Esophagus squamous epithelium (tissue), 5 donors: ENCODE measurements at places on chromosomes 12 and 14. TPM values are rescaled to one million over a fixed set of nuclear protein-coding genes. Genes with fewer than 3 reads are reported as not detected.
A peak's percentile ranks its signal among the peaks of the same experiment; 100 is the strongest.

The AQP2 gene
- not detected for total RNA-seq

DNA sequence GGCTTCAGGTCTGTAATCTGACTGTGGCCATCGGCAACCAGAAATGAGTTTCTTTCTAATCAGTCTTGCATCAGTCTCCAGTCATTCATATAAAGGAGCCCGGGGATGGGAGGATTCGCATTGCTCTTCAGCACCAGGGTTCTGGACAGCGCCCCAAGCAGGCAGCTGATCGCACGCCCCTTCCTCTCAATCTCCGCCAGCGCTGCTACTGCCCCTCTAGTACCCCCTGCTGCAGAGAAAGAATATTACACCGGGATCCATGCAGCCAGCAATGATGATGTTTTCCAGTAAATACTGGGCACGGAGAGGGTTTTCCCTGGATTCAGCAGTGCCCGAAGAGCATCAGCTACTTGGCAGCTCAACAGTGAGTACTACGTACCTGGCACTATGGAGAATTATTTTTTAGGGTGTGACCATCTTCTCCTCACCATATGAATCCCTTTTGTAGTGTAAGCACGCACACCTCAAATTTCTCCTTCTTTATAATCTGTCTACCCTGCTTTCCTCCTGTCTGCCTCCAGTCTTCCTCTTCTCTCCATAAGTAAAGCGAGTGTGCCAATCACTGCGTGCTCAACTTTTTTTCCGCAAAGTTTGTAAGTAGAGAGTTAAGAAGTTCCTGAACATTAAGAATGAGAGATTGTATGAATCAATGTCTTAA, at the start of gene TPH2:
Gene TPH2 (plus strand): TSS at position 118 of the 658 bp plus-strand sequence. CDS start 142 bp downstream, at position 260.
- no peak within 1 kb of the TSS for H3K27ac ChIP-seq
- no peaks in the 10 kb centered on the region for H3K36me3 ChIP-seq
- no peaks in the 10 kb centered on the region for H3K4me1 ChIP-seq
- DNase-seq: no peak
- H3K27me3 ChIP-seq: no peaks in the 10 kb centered on the region
- H3K4me3 ChIP-seq: no peak within 1 kb of the TSS

The KRT72 gene
- total RNA-seq: not detected

DNA sequence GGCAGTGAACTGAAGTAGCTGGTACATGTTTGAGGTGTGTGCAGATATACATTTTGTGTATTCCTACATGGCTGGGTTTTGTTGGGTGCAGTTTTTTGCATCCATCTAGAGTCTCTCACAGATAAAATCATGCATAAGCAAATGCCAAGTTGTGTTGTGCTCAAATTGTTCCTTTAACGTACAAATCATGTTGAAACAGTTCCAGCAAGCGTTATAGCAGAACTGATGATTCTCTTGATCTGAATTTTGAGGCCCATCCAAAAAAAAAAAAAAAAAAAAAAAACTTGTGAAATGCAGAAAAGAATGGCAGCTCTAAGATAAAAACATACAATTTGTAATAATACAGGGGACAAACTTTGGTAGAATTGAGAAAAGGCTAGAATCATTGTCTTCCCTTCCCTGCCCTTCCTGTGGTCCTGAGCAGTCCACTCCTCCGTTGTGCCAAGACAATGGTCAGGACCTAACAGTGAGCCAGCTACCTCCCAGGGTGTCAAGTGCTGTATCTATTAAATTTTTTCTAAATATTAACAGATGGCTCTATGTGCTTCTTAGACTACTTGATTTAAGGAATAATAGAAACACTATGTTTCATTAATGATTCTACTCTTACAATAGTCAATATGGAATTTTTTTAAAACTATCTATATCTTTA, 122.1 kb downstream of the PLEKHA5 start:
- no peaks in the 10 kb centered on the region for H3K27me3 ChIP-seq
- H3K36me3 ChIP-seq: no peaks in the 10 kb centered on the region
- no peaks in the 10 kb centered on the region for H3K4me1 ChIP-seq
- H3K27ac ChIP-seq: no peak overlapping the region

DNA sequence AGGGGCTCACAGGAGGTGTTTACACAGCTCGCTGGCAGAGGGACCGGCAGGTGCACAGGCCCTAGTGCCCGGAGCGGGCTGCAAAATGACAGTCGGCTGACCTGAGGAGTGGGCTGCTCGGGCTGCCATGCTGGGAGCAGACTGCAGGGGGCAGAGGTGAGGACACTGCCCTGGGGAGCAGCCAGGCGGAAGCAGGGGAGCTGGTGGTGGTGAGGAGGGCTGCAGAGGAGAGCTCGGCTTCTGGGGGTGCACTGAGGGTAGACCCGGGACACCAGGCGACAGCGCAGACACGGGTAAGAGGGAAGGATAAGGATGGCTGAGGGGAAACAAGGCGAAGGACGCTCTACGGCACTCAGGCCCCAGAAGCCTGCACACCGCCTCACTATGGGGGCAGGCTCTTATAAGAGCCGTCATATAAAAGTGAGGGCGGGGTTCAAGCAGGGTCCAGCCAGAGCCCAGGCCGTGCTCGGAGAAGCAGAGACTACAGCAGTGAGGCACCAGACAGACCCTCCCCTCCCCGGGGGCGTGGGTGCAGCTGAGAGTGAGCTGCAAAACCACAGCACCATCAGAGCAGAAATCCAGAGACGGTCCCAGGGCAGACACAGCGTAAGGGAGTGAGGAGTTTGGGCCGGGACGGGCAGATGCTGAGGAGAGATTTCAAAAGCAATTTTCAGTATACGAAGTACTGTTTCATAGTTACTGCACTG, 62.5 kb downstream of the CCDC88C start:
- no peak overlapping the region for H3K27ac ChIP-seq
- H3K4me3 ChIP-seq: no peak overlapping the region
- peaks cover 28% of the 10 kb centered on the region for H3K36me3 ChIP-seq
- H3K27me3 ChIP-seq: no peaks in the 10 kb centered on the region
- H3K4me1 ChIP-seq: peaks cover 79% of the 10 kb centered on the region

- H3K4me3 ChIP-seq: no peak overlapping the region
- no peaks in the 10 kb centered on the region for H3K36me3 ChIP-seq
- peaks cover 7% of the 10 kb centered on the region for H3K4me1 ChIP-seq
- H3K27me3 ChIP-seq: no peaks in the 10 kb centered on the region
Observed at GRCh38 chr14:34180434-34180833, 229.6 kb upstream of the EGLN3 start.

DNA sequence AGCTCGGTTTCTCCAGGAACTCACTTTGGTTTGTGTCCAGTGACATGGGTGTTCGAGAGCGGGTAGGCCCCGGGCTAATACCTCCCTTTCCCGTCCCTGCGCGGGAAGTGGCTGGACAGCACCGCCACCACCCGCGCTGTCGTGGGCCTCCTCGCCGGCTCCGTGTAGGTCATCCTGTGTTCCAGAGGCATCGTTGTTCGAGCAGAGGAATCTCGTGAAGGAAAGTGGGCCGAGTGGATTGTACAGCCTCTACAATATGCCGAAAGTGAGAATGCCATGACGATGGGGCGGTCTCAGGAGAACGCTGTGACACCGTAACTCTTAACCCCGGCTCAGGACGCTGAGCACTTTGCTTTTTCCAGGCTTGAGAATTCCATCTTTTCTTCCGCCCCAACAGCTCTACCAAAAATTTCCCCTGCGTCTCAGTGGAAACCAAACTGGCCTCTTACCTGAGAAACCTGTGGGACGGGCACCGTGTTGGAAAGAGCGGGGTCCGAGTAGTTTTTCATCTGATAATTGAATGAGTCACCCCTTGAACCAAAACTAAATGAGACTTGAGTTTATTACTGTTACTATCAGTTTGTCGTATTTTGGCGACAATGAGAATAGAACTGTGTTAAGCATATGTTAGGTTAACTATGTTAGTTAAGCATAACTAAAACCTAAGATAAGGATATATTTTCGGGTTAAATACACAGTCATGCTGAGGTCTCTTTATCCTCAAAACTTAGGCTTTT, 510 bp downstream of the EIF2S1 start:
- H3K27ac ChIP-seq: peak overlapping the region; percentile 95
- H3K4me1 ChIP-seq: peaks cover 50% of the 10 kb centered on the region
- DNase-seq: no peak

DNA sequence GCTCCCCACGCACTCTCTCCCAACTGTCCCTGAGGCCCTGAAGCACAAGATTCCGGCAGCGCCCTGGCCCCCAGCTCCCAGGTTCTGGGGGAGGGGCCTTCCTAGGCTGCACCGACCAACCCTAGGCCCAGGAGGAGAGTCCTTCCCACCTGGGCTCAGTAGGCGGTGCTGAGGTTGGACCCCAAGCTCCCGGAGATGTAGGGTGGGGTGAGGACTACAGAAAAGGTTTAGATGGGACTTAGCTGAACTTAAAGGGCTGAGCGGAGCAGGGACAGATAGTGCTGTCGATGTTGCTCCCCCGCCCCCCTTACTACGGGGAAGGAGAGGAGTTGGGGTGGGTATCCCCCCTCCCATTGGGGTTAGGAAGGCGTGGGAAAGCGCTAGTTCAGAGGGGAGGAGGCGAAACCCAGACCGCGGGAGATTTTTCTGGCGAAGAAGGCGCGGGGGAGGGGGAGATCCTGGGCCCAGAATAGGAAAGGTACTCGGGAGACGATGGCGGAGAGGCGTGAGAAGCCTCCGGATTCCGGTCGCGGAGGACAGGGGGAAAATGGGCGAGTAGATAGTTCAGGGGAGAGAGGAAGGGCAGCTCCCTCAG, 4.2 kb upstream of the BAZ2A start:
- DNase-seq: no peak
- H3K4me1 ChIP-seq: peaks cover 88% of the 10 kb centered on the region
- peak overlapping the region; percentile 97 for H3K27ac ChIP-seq
- peak overlapping the region; percentile 86 for H3K4me3 ChIP-seq

DNA sequence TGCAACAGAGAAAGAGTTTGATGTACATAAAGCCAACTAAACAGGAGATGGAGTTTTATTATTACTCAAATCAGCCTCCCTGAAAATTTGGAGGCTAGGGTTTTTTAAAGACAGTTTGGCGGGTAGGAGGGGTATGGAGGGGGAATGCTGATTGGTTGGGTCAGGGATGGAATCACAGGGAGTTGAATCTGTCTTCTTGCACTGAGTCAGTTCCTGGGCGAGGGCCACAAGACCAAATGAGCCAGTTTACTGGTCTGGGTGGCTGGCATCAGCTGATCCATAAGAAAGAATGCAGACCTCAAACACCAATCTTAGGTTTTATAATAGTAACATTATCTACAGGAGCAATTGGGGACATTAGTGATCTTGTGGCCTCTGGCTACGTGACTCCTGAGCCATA, 64.9 kb downstream of the RIN3 start:
- H3K36me3 ChIP-seq: no peaks in the 10 kb centered on the region
- DNase-seq: no peak
- H3K4me3 ChIP-seq: no peak overlapping the region
- no peaks in the 10 kb centered on the region for H3K4me1 ChIP-seq
- no peak overlapping the region for H3K27ac ChIP-seq

DNA sequence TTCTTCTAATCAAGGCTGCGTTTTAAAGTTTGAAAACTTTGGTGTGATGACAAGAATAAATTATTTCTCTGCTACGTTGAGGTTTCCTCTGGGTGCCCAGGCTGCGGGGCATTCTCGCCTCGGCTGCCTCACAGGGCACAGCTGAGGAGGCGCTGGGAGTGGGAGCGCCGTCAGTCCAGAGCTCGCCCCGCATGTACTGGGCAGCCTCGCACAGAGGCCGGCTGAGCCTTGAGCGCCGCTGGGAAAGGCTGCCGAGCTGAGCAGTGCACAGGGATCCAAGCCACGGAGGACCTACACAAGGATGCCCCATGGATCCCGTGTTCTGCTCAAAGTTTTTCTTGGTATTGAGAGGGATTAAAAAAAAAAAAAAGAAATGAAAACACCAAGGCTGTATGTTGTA, 11.6 kb downstream of the RFX4 start:
- no peaks in the 10 kb centered on the region for H3K36me3 ChIP-seq
- H3K4me1 ChIP-seq: no peaks in the 10 kb centered on the region
- peaks cover 4% of the 10 kb centered on the region for H3K27me3 ChIP-seq

The COL2A1 gene
- not detected for total RNA-seq

The SMOC1 gene
- total RNA-seq: not detected

The TAS2R30 gene
- 5.7 TPM for total RNA-seq

DNA sequence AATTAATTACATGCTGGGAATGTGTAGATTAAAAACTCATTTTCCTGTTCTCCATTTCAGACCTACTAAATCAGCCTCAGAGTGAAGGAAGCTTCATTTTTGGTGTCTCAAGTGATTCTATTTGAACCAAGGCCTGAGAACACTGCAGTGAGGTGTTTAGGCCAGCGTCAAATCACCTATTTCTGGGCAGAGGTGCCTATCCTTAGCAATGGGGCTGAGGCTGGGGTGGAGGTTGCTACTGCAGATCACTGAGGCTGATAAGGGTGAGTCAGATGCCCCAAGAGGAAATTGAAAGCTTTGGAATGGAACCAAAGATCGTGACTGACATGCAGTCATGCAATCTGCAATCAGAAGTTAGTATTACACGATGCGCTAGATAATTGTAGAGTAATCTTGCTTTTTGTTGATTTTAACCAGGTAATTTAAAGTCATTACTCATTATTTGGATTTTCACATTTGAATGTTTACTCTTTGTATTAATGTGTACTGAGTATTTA, 4.4 kb downstream of the TXNRD1 start:
- H3K36me3 ChIP-seq: no peaks in the 10 kb centered on the region
- H3K27ac ChIP-seq: peak overlapping the region; percentile 84
- H3K27me3 ChIP-seq: no peaks in the 10 kb centered on the region
- H3K4me1 ChIP-seq: peaks cover 25% of the 10 kb centered on the region

The MMP17 gene
- total RNA-seq: 1.3 TPM

GRCh38 chr12:6122201-6122600, 2.3 kb downstream of the VWF start:
- peak overlapping the region; percentile 47 for H3K4me3 ChIP-seq
- no peak for DNase-seq
- H3K36me3 ChIP-seq: no peaks in the 10 kb centered on the region
- H3K27me3 ChIP-seq: no peaks in the 10 kb centered on the region
- H3K4me1 ChIP-seq: no peaks in the 10 kb centered on the region
- H3K27ac ChIP-seq: peak overlapping the region; percentile 42

GRCh38 chr12:88952562-88952942, 372.3 kb upstream of the KITLG start:
- H3K27me3 ChIP-seq: no peaks in the 10 kb centered on the region
- no peak overlapping the region for H3K27ac ChIP-seq
- no peak overlapping the region for H3K4me3 ChIP-seq
- H3K4me1 ChIP-seq: no peaks in the 10 kb centered on the region
- DNase-seq: no peak

DNA sequence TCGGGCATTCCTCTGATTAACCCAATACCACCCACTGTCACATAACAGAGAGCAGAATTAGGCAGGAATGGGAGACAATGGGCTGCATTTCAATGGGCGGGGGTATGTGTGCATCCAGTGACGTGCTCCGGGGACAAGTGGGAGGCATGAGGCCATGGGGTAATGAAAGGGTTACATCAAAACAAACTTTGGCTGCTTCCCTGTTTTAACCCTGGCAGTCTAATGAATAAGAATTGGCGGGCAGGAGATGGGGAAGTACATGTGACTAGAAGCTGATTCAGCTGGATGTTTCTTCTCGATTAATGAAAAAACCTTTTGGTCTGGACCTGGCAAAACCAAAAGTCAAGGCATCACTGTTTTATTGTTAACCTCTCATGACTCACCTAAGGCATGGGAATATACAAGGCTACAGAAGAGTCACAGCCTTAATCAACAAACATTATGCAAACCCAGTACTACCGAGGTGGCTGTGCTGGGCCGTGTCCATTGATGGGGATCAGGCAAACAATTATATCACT, 44.2 kb downstream of the SOCS2 start:
- DNase-seq: no peak
- H3K36me3 ChIP-seq: no peaks in the 10 kb centered on the region
- no peak overlapping the region for H3K27ac ChIP-seq
- peaks cover 10% of the 10 kb centered on the region for H3K4me1 ChIP-seq
- no peaks in the 10 kb centered on the region for H3K27me3 ChIP-seq
